DND-41 (cell line): ENCODE measurements at places on chromosomes 2 and 18.

DNA sequence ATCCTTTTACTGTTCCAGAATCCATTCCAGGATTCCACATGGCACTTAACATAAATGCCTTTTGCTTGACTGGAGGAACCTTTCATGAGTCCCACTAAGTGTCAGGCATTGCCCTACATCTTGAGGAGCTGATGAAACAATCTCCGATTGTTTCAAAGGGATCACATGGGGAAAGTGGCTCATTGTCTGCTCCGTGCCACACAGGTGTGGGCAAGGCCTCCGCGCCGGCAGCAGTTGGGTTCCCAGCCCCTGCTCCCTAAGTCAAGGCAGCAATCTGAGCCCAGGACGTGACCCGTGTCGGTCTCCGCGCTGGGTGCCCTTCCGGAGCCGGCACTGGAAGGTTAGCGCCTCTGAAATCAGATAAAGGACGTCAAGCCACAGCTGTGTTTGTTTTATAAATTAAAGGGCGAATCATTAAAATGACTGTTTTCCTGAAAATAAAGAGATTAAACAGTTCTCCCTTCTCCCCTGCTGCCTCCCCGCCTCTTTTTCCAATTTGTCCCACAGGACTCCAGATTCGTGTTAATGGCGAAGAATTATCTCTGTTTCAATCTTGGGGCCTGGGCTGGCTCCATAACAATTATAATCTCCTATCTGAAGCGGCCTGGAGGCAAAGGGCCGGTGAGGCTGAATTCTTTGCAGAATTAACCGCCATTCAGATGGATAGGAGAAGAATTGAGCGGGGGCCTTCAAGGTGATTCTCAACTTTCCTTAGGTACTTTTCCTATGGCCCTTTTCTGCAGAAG lies 84.3 kb upstream of the FZD7 start:
- no peaks in the 10 kb centered on the region for H3K36me3 ChIP-seq
- H3K27ac ChIP-seq, result no peak overlapping the region
- H3K4me3 ChIP-seq, result no peak overlapping the region

DNA sequence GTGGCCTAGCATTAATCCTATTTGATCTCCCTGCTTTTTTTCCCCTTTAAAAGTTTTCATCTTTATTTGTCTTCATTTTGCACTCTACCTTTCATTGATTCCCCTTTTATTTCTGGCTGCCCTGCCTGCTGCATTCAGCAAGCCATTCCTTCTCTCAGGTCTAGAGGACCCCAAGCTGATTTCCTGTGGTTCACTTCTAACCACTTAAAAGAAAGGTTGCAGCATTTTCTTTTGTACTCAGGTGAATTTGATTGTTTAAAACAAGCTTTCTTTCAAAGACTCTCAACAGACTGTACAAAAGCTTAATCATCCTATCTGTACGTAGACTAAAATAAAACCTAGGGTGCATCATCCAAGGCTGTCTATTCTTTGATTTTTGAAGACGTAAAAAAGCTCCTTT lies 160.3 kb downstream of the CSRNP3 start:
- no peak for DNase-seq
- H3K4me1 ChIP-seq, result no peaks in the 10 kb centered on the region
- no peaks in the 10 kb centered on the region for H3K36me3 ChIP-seq
- H3K27me3 ChIP-seq, result no peaks in the 10 kb centered on the region

DNA sequence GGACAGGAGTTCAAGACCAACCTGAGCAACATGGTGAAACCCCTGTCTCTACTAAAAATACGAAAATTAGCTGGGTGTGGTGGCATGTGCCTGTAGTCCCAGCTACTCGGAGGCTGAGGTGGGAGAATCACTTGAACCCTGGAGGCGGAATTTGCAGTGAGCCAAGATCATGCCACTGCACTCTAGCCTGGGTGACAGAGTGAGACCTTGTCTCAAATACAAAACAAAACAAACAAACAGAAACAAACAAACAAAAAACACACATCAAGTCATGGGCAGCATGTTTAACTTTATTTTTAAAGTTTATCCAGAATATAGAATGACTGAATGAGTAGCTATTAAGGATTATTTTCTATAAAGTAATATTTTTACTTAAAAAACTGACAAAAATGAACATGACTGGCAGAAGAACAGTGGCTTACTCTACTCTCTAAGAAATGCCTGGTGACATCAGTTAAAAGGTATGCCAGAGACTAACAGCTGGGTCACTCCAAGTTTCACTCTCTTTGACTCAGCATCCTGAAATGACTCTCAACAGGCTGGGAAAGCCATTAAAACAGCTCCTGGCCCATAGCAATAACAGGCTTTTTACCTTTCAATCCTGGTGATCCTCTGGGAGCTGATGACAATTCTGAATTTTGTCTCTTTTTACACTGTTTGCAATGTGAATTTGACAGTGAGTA lies 281.6 kb upstream of the STON1 start:
- H3K27me3 ChIP-seq, result no peaks in the 10 kb centered on the region
- H3K4me3 ChIP-seq, result no peak overlapping the region
- no peak for DNase-seq
- H3K27ac ChIP-seq, result no peak overlapping the region
- no peaks in the 10 kb centered on the region for H3K4me1 ChIP-seq

DNA sequence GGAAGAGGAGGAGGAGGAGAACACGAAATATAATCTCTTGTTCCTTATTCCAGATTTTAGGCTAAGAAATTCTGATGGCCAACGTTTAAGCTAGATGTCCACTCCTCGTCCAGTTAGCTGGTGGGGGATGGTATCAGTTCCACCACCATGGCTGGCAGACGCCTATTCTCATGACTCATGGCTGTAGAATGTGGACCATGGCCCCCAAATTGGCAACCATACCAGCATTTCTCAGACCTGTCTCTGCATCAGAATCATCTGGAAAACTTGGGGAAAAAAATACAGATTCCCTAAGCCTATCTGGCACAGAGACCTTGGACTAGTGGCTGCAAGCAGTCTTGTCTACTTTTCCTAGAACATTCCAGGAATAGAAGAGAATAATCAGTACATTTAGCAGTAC lies 267.7 kb upstream of the SIX2 start:
- no peak overlapping the region for H3K4me3 ChIP-seq
- no peaks in the 10 kb centered on the region for H3K36me3 ChIP-seq
- no peaks in the 10 kb centered on the region for H3K27me3 ChIP-seq
- no peak for DNase-seq

- no peaks in the 10 kb centered on the region for H3K36me3 ChIP-seq
- H3K4me3 ChIP-seq, result no peak overlapping the region
- no peaks in the 10 kb centered on the region for H3K27me3 ChIP-seq
- H3K4me1 ChIP-seq, result no peaks in the 10 kb centered on the region
Observed at GRCh38 chr2:126699018-126699417, 43.1 kb downstream of the GYPC start.

GRCh38 chr2:8587251-8587791 lies 94.5 kb upstream of the ID2 start:
- DNase-seq, result no peak
- no peaks in the 10 kb centered on the region for H3K27me3 ChIP-seq
- no peak overlapping the region for H3K4me3 ChIP-seq
- no peaks in the 10 kb centered on the region for H3K36me3 ChIP-seq
- H3K27ac ChIP-seq, result no peak overlapping the region
- no peaks in the 10 kb centered on the region for H3K4me1 ChIP-seq
